ENCODE measurements at places on chromosomes 7 and 10.

DNA sequence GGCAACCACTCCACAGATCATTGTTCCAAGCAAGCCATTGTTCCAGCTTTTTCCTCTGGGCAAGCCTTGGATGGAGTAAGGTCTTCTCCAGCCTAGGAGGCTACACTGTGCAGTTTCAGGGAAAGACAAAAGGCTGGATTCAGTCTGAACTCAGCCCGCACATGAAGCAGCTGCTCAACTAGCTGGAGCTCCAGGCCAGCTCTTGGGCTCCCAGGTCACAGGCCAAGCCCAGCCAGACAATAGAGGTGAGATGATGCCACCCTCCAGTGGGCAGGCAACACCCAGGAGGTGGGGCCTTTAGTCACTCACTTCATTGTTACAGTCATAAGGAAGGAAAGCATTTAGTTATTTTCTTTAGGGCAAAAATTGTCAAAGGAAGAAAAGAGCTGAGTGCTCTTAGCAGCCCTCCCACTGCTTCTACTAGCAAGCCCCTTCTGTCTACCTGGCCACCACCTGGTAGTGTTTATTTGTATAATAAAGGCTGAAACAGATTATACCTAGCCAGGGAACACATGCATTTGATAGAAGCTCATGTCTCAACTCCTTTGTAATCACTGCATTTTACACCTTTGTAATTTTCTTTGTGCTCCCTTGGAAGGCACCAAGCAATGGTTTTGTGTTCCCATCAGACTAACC is 253.4 kb downstream of the WDR11 start:
- DNase-seq, result no peak

GRCh38 chr10:16566202-16566805 is 44.6 kb upstream of the C1QL3 start:
- no peak for DNase-seq

DNA sequence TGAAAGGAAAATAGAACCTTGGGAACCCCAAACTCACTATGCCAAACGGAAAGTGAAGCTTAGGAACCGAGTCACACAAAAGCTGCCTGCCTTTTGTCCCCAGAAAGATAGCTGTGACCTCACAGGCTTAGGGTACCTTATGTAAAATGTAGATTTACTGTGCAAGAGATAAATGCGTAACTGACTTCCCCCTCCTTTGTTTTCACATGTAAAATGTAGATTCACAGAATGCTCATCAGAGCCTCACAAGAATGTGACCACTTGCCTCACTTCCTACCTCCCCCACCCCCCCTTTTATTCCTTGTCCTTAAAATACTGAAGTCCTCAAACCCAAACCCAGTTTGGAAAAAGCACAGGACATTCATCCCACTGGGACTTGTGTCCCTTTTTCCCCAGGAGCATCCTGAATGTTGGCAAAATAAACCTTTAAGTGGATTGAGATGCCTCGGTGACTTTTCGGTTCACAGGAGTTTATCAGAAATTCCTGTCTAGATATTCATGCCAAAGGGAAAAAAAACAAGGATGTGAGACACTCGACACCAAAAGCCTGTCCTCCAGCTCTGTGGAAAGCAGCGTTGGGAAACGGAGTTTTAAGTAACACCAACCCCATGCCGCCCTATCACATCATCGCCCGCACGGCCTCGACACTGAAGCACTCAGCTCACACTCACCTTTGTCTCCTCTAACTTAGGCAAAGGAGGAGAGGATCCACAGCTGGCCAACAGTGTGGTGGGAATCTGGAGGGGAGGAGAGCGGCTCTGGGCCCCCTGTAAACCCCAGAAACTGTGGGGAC is 45.9 kb downstream of the SVIL start:
- DNase-seq, result no peak

DNA sequence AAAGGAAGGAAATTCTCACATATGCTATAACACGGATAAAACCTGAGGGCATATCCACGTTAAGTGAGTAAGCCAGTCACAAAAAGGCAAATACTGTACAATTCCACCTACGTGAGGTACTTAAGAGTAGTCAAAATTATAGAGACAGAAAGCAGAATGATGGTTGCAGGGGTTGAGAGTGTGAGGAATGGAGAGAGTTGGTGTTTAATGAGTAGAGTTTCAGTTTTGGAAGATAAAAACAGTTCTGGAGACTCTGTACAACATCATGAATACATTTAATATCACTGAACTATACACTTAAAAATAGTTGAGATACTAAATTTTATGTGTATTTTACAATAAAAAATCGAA is 95.1 kb downstream of the SNX13 start:
- no peak for DNase-seq

GRCh38 chr10:125567529-125567928 is 115.4 kb downstream of the TEX36 start:
- DNase-seq, result no peak

DNA sequence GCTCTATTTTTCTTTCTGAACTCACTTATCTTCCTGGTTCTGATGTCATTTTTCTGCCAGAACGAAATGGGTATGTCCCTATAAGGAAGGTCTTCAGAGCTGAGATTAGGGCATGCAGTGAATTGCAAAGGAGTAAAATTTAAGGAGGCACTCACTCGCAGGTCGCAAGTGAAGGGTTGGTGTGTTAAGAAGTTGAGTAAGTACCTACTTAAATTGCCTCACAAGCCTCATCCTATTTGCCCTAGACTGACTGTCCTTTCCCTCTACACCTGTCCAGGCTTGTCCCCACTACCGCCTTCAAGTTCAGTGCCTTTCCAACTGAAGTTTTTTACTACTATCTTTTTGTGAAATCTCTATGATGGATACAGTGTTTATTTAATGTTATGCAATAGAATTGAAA is 191.5 kb downstream of the AHR start:
- DNase-seq, result no peak

- no peak for DNase-seq
Measured at GRCh38 chr10:49270565-49270964, 28.4 kb upstream of the C10orf71 start.

GRCh38 chr7:137404660-137405317 is 61.3 kb upstream of the PTN start:
- DNase-seq, result no peak

DNA sequence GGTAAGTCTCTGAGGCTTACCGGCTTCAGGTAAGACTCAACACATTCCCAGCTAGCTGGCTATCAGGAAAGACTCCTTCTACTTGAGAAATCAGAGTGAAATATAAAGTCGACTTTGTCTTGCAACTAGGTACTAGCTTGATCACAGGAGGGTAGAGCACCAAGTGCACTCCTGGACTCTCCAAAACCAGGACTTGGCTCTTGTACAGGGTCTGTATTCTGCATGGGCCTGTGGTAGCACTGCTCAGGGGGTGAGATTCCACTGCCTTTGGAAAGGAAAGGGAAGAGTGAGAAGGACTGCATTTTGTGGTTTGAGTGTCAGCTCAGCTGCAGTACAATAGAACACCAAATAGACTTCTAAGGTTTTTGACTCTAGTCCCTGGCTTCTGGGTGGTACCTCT is 19.4 kb downstream of the CYP2C8 start:
- DNase-seq, result no peak

- DNase-seq, result no peak
Measured at GRCh38 chr10:71258446-71259145, 46.2 kb downstream of the UNC5B start.

DNA sequence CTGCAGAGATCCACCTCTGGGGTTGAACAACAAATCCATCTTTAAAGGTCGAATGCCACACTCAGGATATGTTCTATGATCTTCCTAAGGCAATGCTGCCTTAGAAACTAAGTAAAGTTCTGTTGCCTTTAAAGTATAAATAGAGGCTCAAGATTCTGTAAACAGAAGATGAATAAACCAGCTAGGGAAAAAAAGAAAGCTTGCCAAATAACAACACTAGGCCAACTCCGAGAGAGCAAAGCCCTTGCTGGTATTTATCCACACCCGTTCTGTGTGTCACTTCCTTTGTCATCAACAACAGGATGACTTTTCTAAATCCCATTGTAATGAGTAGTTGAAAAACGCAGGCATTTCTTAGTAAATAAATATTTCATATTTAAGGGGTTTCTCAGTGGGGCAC is 330.0 kb upstream of the GLI3 start:
- no peak for DNase-seq

DNA sequence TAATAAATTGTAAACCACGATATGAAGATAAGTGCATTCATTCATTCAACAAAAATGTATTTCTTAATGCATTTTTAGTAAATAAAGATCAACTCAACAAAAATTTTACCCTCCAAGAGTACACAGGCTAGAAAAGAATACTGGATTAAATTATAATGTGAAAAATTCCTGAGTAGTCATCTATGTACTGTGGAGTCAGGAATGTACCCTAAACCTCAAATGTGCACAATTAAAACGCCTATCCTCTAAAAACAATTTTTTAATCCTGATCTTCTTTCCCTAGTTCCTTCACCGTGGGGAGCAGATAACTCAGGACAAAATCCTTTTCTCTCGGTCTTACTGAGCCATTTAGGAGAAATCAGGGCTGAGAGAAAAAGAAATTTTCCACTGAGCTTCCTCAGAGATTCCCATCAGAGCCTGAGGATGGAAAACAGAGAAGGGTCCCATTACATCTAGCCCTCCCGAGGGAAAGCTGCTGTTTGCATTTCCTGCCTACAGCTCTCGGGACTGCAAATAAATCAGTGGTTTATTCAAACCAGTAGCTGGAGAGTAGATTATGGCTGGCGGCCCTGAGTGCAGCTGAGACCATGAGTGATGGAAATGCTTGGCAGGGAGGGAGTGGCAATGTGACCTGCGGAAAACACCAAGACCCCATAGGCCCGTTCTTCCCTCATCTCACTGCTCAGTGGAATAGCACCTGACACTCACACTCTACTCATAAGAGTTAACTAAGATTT is 7.4 kb downstream of the TAS2R40 start:
- DNase-seq, result peak; percentile 28

- no peak for DNase-seq
Measured at GRCh38 chr10:114631090-114631665, 26.9 kb downstream of the ABLIM1 start.

Data from WTC11 (cell line).